ENCODE measurements at places on chromosomes 6 and 20.

GRCh38 chr6:149895048-149895590 lies 2.8 kb downstream of the RAET1E start:
- H3K27me3 ChIP-seq: peaks cover 13% of the 10 kb centered on the region
- H3K4me3 ChIP-seq: no peak overlapping the region
- H3K4me1 ChIP-seq: peaks cover 9% of the 10 kb centered on the region
- H3K27ac ChIP-seq: no peak overlapping the region

- H3K4me3 ChIP-seq: peak overlapping the region; percentile 65
- H3K27ac ChIP-seq: peak overlapping the region; percentile 11
- H3K4me1 ChIP-seq: peaks cover 9% of the 10 kb centered on the region
- H3K27me3 ChIP-seq: peaks cover 4% of the 10 kb centered on the region
- DNase-seq: no peak
These were observed 5.5 kb upstream of the NTSR1 start for GRCh38 chr20:62702895-62703852.

DNA sequence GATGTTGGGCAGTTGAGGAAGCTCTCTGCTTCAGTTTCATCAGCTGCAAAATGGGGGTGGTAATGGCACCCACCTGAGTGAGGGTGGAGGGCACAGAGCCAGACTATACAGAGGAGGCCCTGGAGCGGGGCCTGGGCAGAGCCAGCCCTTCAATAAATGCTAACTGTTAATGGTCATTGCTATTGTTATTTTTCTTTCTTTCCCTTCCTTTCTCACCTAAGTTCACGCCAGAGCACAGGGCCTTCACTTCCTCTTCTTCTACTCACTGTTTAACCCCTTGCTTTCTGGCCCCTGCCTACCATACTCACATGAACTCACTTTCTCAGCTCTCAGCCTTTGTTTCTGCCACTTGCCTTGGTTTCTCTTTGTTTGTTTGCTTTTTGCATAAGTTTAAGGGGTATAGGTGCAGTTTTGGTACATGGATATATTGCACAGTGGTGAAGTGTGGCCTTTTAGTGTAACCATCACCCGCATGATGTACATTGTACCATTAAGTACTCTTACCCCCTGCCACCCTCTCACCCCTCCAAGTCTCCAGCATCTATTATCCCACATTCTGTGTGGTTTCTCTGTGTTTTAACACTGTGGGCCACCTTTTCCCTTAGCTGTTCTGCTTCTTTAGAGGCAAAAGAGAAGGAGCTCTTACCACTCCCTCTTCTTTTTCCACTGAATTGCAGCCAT lies 7.5 kb upstream of the RREB1 start:
- no peak for DNase-seq
- H3K27me3 ChIP-seq: no peaks in the 10 kb centered on the region
- peaks cover 14% of the 10 kb centered on the region for H3K4me1 ChIP-seq
- H3K4me3 ChIP-seq: no peak overlapping the region
- no peaks in the 10 kb centered on the region for H3K36me3 ChIP-seq

DNA sequence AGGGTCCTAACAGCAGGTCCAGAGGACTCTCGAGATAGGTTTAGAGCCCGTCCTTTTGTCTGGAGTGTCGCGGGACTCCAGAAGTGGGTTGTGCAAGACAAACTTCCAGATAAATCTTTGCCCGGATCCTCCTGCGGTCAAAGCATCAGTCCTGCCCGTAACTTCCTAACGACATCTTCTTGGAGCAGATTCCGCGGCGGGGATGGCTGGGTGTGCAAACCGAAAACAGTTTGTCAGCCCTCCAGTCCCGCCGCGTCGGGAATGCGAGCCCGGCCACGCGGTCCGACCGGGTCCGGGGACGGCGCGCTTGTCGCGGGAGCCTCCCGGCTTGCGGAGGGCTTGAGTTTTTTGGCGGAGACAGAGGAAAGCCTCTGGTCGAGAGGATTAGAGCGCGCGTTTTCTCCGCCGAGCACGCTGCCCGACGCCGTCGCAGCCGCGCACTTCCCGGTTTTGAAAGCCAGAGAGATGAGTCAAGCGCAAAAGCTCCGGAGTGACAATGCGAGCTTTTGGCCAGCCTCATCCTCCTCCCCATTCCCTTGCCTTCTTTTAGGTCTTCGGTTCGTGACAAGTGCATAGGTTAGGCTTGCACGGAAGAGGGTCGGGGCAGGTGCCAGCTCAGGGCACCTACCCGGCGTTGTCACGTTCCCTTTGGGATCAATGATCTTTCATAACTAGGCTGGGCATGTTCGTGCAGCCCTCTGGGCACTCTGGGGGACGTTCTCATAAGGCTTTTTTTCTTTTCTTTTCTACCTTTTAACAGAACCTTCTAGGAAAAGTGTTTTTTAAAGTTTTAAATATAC lies 91.3 kb upstream of the PRDM1 start:
- DNase-seq: peak; percentile 35
- H3K36me3 ChIP-seq: peaks cover 5% of the 10 kb centered on the region
- H3K4me1 ChIP-seq: peaks cover 17% of the 10 kb centered on the region
- H3K27me3 ChIP-seq: peaks cover 64% of the 10 kb centered on the region

- no peaks in the 10 kb centered on the region for H3K36me3 ChIP-seq
- no peak overlapping the region for H3K4me3 ChIP-seq
- H3K27ac ChIP-seq: no peak overlapping the region
- peaks cover 16% of the 10 kb centered on the region for H3K27me3 ChIP-seq
- DNase-seq: no peak
These were observed 10.9 kb downstream of the JAG1 start for GRCh38 chr20:10662661-10663458.

GRCh38 chr6:91288741-91289140 lies 701.9 kb upstream of the MAP3K7 start:
- no peak for DNase-seq
- H3K4me3 ChIP-seq: no peak overlapping the region
- no peaks in the 10 kb centered on the region for H3K4me1 ChIP-seq
- H3K27me3 ChIP-seq: no peaks in the 10 kb centered on the region

GRCh38 chr6:141874930-141875602 lies 257.7 kb upstream of the GJE1 start:
- no peaks in the 10 kb centered on the region for H3K27me3 ChIP-seq
- H3K27ac ChIP-seq: no peak overlapping the region
- DNase-seq: no peak
- H3K4me1 ChIP-seq: no peaks in the 10 kb centered on the region

GRCh38 chr6:524803-525202 lies 132.1 kb downstream of the HUS1B start:
- peaks cover 7% of the 10 kb centered on the region for H3K4me1 ChIP-seq
- H3K27ac ChIP-seq: peak overlapping the region; percentile 58
- peaks cover 12% of the 10 kb centered on the region for H3K36me3 ChIP-seq
- H3K4me3 ChIP-seq: no peak overlapping the region
- DNase-seq: peak; percentile 9

- H3K36me3 ChIP-seq: peaks cover 23% of the 10 kb centered on the region
- H3K4me3 ChIP-seq: peak overlapping the region; percentile 19
- H3K4me1 ChIP-seq: peaks cover 21% of the 10 kb centered on the region
These were observed 65.2 kb upstream of the EDN3 start for GRCh38 chr20:59235226-59235625.

- no peaks in the 10 kb centered on the region for H3K27me3 ChIP-seq
- no peak overlapping the region for H3K4me3 ChIP-seq
- H3K4me1 ChIP-seq: peaks cover 15% of the 10 kb centered on the region
- no peak for DNase-seq
These were observed 25.6 kb downstream of the MAN1A1 start for GRCh38 chr6:119323931-119324330.

DNA sequence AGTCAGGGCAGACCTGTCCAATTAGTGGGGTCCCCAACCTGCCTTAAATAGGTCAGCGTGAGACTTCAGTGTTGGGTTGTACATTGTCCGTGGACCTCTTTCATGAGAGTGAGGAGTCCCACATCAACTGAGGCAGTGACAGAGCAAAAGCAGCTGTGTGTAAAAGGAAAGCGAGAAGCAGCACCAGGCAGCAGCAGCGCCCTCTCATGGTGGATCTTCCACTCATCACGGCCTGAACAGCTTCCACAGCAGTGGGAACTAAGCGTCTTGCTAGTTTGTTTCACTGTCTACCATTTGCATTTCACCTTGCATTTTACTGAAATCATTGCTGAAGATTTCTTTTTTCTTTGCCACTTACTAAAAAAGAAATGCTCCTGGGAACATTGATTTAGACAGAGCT lies 333.8 kb downstream of the PKHD1 start:
- no peaks in the 10 kb centered on the region for H3K36me3 ChIP-seq
- no peak for DNase-seq
- no peak overlapping the region for H3K27ac ChIP-seq
- no peaks in the 10 kb centered on the region for H3K27me3 ChIP-seq
- no peak overlapping the region for H3K4me3 ChIP-seq
- no peaks in the 10 kb centered on the region for H3K4me1 ChIP-seq

GRCh38 chr6:109322825-109323224 lies 59.4 kb downstream of the CD164 start:
- no peak overlapping the region for H3K27ac ChIP-seq
- H3K4me3 ChIP-seq: no peak overlapping the region
- no peaks in the 10 kb centered on the region for H3K27me3 ChIP-seq
- H3K36me3 ChIP-seq: no peaks in the 10 kb centered on the region
- DNase-seq: no peak

DNA sequence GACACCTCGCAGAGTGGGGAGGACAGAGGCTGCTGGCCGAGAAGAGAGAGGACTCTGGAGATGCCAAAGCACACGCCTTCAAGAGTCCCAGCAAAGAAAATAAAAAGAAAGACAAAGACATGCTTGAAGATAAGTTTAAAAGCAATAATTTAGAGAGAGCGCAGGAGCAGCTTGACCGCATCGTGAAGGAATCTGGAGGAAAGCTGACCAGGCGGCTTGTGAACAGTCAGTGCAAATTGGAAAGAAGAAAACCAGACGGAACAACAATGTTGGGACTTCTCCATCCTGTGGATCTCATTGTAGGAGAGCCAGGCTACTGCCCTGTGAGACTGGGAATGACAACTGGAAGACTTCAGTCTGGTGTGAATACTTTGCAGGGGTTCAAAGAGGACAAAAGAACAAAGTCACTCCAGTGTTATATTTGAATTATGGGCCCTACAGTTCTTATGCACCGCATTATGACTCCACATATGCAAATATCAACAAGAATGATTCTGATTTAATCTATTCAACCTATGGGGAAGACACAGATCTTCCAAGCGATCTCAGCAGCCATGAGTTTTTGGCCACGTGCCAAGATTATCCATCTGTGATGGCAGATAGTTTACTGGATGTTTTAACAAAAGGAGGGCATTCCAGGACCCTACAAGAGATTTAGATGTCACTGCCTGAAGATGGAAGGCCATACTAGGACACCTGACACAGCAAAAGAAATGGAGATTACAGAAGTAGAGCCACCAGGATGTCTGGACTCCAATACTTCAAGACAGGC lies 52.2 kb downstream of the REV3L start:
- no peak for DNase-seq
- H3K4me1 ChIP-seq: peaks cover 58% of the 10 kb centered on the region
- H3K27me3 ChIP-seq: no peaks in the 10 kb centered on the region
- peaks cover 27% of the 10 kb centered on the region for H3K36me3 ChIP-seq
- H3K27ac ChIP-seq: no peak overlapping the region
- no peak overlapping the region for H3K4me3 ChIP-seq

GRCh38 chr6:87697581-87698546 lies 4.2 kb downstream of the AKIRIN2 start:
- peaks cover 13% of the 10 kb centered on the region for H3K4me1 ChIP-seq
- peaks cover 25% of the 10 kb centered on the region for H3K36me3 ChIP-seq
- peak overlapping the region; percentile 99 for H3K4me3 ChIP-seq
- peak overlapping the region; percentile 48 for H3K27ac ChIP-seq
- H3K27me3 ChIP-seq: no peaks in the 10 kb centered on the region
